ENCODE measurements at places on chromosomes 16 and 17.

GRCh38 chr17:68161644-68162428 is 86.0 kb upstream of the AMZ2 start:
- DNase-seq = no peak

- DNase-seq = peak; percentile 41
Observed at GRCh38 chr16:56349711-56350161, 75.6 kb downstream of the AMFR start.

- DNase-seq = no peak
Observed at GRCh38 chr17:67221062-67221998, 23.7 kb downstream of the HELZ start.

GRCh38 chr16:17215306-17215705 is 255.5 kb downstream of the XYLT1 start:
- DNase-seq = no peak

- no peak for DNase-seq
Observed at GRCh38 chr16:58462997-58463941, 36.7 kb upstream of the NDRG4 start.

DNA sequence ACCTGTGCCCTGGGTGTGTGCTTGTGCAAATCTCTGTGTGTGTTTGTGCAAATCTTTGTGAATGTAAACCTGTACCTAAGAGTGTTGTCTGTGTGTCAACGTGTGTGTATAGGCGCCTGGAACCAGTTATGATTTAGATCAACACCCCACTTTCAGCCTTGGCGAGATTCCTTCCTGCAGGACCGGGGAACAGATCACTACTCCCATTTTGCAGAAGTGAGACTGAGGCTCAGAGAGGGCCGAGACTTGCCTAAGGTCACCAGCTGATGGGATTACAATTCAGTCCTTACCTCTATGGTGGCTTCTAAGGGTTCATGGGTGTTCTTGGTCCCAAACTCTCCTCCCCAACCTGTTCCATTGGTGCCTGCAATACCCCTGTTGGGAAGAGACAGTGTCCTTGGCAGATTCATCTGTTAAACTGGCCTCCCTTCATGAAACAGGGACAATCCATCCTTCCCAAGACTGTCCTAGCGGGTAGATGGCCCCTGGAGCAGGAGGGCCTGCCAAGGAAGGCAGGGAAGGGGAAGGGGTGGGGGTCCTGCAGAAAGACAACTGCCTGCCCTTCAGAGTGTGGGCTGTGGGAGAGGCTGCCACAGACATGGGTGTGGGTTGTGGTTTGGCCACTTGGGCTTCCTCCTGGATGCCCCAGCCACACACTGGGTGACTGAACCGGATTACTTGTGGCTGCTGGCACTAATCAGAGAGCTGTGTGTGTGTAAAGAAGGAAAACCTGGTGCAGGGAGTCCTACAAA is 6.9 kb upstream of the MAPK7 start:
- DNase-seq = no peak

DNA sequence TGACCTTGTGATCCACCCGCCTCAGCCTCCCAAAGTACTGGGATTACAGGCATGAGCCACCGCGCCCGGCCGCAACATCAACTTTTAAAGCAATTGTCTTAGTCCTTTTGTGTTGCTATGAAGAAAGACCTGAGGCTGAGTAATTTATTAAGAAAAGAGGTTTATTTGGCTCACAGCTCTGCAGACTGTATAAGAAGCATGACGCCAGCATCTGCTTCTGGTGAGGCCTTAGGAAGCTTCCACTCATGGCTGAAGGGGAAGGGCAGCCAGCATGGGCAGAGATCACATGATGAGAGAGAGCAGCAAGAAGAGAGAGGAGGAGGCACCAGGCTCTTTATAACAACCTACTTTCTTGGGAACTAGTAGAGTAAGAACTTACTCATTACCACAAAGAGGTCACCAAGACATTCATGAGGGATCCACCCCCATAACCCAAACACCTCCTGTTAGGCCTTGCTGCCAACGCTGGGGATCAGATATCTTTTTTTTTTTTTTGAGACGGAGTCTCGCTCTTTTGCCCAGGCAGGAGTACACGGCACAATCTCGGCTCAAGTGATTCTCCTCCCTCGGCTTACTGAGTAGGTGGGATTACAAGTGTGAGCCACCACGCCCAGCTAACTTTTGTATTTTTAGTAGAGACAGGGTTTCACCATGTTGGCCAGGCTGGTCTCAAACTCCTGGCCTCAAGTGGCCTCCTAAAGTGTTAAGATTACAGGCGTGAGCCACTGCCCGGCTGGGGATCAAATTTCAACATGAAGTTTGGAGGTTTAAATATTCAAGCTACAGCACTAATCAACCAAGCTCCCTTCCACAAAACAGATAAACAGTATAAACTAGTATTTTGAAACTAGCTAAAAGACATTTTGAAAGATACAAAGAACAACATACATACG is 21.4 kb upstream of the GPT2 start:
- DNase-seq = no peak

- no peak for DNase-seq
Observed at GRCh38 chr16:50523710-50524109, 24.5 kb upstream of the NKD1 start.

DNA sequence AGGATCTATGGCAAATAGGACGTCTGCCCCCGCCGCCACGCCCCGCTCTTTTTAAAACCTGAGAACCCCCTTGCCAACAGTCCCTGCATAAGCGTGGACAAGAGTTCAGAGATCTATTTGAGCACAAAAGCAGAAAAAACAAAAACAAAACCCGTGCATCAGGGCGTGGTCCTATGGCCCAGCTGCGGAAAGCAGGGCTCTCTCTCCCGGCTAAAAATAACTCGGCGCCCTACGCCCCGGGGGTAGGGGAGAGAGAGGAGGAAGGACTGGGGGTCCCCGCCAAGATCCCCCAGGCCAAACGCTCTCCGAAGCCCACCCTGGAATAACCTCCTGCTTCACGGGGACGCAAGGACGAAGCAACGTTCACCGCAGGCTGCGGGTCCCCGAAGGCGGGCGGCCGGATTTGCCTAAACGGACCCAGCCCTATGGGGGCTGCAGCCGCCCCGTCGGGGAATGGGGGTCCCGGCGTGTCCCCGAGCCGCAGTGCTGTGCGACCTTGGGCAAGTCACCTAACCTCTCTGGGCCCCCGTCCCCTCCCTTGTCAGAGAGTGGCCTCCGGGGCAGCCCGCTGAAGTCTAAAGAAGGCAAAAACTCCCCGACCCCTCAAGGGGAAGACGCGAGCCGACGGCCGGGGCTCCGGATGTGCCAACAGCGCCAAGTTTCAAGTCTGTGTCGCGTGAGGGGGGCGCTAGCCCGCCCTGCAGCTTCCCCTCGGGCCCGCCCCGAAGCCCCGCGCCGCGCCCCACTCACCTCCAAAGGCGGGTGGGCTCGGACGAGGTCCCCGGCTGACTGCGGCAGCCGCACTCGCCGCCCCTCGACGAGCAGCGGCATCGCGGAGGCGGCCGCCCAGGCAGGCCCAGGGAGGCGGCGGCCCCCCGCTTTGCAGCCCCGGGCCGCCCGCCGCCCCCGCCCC is 477 bp downstream of the NTAN1 start:
- peak; percentile 82 for DNase-seq

GRCh38 chr16:12067714-12068401 is 91.3 kb downstream of the SNX29 start:
- peak; percentile 23 for DNase-seq

DNA sequence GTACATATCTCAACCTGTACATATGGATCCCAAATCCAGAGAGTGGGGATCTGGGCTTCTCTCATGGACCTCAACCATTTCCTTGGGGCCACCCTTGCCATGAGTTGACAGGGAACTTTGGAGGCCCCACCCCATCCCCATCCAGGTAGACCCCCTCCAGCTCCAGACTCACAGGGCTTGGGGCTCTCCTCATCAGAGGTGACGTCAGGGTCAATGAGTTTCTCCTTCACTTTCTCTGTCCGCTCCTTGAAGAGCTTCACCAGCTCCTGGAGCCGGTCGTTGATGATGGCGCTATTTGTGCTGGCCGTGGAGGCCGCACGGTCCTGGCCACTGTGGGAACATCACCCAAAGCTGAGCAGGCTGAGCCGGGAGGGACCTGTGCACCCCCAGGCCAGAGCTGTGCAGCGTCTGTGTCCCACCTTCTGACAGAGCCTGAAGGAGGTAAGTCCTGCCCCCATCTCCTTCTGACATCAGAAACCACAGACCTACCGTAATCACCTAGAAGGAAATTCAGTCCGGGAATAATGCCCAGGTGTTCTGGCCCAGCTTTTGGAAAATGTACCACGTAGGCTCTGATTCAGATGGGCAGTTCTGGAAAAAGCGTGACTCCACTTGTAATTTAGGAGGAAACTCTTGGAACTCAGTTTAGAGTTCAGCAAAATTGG is 50.6 kb downstream of the CNGB1 start:
- no peak for DNase-seq

- DNase-seq = no peak
Observed at GRCh38 chr17:36027761-36028160, 10.0 kb upstream of the CCL23 start.

GRCh38 chr17:65027305-65027704 is 29.2 kb downstream of the GNA13 start:
- DNase-seq = no peak

- no peak for DNase-seq
Observed at GRCh38 chr17:78532922-78533640, 44.1 kb downstream of the DNAH17 start.

- no peak for DNase-seq
Observed at GRCh38 chr17:81200695-81201580, 21.8 kb downstream of the CEP131 start.

GRCh38 chr17:77320485-77321256 is 179.9 kb downstream of the SEC14L1 start:
- peak; percentile 65 for DNase-seq

- no peak for DNase-seq
Observed at GRCh38 chr17:43718544-43718943, 40.0 kb downstream of the SOST start.

DNA sequence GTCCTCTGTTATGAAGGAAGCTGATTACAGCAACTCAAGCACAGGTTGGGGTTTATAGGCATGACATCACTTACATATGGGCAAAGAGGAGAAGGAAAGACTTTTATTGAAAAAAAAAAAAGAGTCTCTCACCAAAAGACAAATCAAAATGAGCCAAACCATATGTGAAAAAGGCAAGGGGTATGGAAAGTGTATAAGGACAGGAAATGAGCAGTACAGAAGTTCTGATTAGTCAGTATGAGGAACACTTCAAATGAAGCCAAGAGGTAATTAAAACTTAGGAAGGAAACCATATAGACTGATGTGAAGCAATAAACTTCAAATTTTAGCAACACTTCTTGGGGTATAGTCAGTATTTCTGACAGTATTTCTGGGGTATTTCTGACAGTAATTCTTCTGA is 1372.6 kb downstream of the CDH11 start:
- no peak for DNase-seq

DNA sequence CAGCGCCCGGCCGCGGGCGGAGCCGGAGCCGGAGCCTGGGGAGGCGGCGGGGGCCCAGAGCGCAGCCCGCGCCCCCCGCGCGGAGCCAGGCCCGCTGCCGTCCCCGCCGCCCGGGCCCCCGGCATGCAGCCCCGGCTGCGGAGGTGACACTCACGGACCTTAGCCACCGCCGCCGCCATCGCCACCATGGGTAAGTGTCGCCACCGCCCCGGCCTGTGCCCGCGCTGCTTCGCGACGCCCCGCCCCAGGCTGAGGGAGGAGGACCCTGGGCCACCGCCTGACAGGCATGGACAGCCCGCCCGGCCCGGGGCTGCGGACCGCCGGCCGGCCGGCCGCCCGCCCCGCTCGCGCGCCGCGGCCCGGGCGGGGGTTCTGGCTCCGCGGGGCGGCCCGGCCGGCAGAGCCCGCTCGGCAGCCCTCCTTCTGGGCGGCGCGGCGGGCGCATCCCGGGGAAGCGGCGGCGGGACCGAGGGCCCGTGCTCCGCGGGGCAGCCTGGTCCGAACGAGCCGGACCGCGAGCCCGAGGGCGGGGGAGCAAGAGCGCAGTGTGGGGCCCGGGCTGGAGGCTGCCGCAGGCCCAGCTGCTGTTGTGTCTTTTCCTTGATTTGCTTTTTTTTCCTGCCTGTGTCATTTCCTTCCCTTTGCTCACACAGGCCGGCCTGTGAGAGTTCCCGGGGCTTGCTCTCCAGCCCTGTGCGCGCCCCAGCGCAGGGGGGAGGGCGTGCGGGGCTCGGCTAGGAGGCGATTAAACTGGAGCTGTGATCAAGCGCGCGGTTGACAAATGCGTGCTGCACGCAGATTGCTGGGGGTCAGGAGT is 565 bp downstream of the MAP3K3 start:
- peak; percentile 81 for DNase-seq

- no peak for DNase-seq
Observed at GRCh38 chr16:12113523-12114345, 137.2 kb downstream of the SNX29 start.

DNA sequence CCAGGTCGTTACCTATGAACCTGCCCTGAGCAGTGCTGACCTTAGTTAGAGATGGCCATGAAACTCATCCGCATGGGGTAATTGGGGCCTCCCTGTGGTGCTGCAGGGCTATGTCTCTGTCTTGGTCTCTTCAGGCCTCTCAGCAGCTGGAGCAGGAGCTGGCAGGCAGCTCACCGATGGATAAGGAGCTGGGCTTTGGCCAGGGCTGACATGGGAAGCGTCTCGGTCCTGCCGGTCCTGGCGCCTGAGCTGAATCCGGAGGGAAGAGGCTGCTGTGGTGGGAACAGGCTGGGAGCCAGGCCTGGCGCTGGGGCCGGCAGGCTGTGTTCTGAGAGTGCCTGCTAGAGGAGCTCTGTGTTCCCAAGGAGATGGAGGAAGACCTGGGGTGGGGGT is 10.1 kb downstream of the IL32 start:
- DNase-seq = no peak

- no peak for DNase-seq
Observed at GRCh38 chr17:58311429-58311894, 17.1 kb downstream of the TSPOAP1 start.

DNA sequence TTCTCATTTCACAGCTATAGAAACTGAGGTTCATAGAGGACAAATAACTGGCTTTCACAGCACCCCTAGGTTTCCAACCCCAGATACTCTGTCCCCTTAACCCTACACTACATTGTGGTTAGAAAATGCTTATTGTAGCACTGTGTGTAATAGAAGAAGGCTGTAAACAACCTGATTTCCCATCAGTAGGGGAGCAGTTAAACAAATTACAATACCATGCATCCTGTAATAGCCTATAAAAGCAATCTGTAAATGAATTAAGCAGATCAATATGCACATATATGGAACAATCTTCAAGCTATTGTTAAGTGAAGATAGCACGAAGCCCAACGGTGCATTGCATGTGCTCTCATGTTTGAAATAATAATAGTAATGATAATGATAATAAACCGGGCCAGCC is 39.2 kb upstream of the XPO6 start:
- DNase-seq = no peak

DNA sequence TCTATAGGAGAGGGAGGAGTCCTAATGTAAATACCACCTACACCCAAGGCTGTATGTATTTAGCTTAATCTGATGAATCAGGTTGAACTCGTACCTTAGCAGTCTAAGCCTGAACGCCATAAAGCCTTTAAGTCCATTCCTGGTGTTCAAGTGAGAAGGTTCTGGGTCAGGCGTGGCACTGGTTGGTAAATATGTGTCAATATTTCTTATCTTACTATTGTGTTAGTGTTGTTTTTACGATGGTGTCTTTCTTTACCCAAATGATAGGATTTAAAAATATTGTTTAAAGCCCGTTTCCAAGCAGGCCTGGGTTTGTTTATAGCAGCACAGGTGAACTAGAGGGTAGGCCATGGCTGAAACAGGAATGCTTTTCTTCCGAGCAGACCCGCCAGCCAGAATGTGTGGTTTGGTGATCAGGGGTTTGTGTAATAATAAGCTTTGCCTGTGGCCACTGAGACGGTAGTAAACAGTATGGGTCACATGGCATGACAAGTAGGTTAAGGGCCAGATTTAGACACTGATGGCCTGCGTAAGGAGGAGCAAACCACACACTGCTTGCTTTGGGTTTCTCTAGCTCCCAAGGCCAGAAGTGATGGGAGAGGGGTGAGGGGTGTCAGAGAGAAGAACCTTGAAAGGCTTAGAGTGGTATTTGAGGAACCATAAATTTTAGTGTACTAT is 3.3 kb downstream of the TMEM94 start:
- DNase-seq = no peak

Data from psoas muscle (tissue), 8 donors.